OCI-LY7 (cell line): ENCODE measurements at places on chromosomes 12 and 14.

DNA sequence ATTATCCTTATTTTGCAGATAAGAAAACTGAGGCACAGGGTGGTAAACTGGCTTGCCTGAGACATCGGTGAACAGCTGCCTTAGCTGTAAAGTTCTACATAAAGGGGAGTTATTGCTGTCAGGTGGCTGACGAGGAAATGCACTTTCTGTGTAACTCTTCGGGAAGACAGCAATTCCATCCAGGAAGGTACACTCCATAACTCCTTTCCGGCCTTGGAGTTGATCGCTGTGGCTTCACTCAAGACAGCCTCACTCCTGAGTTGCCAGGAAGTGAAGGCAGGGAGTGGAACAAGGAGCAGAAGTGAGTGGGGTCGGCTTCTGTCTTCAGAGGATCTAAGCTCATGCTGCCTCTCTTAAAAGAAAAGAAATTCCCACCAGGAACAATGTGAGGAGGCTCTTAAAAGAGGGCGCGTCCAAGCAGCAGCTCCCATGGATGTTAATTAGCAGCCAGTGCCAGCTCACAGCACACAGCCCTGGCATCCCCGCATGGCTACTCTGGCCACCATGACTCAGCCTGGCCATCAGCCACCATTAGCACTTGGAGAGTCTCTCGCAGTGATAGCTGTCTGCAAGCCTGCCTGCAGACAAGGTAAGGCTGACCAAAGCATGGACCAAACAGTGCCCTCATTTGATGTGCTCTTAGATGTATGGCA, 60.3 kb downstream of the NUAK1 start:
- DNase-seq = no peak

- no peak for DNase-seq
Observed at GRCh38 chr14:24038686-24039085, 13.1 kb upstream of the CARMIL3 start.

GRCh38 chr12:88298761-88299242, 156.7 kb downstream of the TMTC3 start:
- DNase-seq = no peak

GRCh38 chr12:38850461-38850860, 54.9 kb downstream of the CPNE8 start:
- no peak for DNase-seq

DNA sequence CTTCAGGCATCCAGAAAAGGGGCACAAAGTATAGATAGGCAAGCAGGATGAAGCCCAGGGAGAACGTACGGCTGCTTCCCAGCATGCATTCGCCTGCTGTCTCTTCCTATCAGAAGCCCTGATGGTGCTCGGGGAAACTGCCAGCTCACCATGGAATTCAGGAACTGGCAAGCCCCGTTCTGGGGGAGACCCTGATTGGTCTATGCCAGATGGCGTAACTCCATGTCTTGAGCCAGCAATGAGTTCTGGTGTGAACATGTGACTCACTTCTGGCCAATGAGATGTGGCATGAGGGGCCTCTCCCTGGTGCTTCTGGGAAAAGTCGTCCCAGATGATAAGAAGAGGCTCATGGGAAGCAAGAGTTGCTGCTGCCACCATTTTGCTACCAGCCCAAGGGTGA, 270.8 kb downstream of the BCL11B start:
- no peak for DNase-seq

DNA sequence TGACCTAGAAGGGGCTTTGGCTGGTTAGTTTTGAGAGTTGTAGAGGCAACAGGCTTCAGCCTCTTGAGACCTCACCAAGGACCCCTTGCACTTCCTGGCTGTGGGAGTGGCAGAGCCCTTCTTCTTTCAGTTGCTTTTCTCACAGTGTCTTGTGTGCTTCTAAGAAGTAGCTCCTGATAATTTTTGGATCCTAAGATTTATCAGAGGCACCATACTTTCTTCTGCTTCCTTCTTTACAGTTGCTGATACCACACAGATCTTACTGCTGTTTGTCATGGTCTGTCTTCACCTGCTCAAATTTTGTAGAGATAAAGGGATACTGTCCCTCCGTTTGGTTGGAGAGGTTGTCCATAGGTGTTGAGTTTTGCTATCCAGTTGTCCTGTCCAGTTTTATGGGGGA, 33.8 kb downstream of the VRK1 start:
- no peak for DNase-seq

DNA sequence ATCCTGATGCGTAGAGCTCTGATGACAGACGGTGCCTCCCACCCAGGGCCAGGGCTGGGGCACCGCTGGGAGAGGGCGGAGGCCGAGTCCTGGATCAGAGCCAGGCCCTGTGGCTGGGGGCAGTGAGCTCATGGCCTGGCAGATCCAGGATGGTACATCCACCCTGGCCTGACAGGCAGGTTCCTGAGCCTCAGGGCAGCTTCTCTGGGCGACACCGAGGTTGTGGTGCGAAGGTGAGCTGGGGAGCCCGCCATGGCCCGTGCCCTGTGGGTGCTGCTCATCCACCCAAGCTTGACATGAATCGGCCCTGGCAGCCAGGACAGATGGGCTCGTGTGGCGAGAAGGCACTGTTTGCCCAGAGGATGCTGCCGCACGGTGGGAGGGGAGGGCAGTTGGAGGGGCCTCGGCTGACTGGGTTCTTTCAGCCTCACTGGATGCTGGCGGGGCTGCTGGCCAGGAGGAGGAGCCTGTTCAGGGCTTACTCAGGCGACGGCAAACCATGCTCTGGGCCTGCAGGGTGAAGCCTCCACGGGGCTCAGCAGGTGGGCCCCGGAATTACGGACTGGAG, 16.6 kb downstream of the LRTM2 start:
- no peak for DNase-seq

DNA sequence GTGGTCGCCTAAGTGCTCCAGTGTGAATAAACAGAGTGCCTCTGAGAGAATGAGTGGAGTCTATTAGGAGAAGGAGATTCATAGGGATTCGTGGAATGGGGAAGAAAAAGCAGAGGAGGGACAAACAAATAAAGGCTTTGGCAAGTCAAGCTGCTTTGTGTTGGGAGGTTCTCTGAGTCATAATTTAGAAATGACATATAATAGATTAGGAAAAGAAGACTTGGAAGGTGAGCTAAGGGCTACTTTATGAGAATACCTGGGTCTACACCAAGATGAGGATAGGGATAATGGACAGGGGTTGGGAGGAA, 6.4 kb upstream of the NTN4 start:
- no peak for DNase-seq

DNA sequence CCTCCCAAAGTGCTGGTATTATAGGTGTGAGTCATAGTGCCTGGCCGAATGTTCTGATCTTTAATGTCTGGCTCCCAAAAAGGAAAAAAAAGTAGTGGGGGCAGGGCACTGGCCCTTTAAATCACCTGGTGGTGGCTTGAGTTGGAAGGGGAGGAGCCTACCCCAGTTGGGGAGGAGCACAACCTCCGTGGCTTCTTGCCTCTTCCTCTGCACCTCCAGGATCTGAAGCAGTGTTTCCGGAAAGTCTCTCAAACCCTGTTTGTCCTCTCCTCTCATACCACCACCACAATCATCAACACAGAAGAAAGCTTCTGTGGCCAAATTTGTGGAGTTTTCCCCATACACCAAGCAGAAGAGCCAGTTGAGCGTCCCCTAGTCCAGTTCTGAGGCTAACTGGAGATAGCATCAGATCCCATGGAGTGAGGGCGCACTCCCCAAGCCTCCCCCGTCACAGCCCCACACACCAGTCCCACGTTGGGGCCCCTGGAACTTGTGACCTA, 24.3 kb upstream of the RCOR1 start:
- DNase-seq = peak; percentile 77

DNA sequence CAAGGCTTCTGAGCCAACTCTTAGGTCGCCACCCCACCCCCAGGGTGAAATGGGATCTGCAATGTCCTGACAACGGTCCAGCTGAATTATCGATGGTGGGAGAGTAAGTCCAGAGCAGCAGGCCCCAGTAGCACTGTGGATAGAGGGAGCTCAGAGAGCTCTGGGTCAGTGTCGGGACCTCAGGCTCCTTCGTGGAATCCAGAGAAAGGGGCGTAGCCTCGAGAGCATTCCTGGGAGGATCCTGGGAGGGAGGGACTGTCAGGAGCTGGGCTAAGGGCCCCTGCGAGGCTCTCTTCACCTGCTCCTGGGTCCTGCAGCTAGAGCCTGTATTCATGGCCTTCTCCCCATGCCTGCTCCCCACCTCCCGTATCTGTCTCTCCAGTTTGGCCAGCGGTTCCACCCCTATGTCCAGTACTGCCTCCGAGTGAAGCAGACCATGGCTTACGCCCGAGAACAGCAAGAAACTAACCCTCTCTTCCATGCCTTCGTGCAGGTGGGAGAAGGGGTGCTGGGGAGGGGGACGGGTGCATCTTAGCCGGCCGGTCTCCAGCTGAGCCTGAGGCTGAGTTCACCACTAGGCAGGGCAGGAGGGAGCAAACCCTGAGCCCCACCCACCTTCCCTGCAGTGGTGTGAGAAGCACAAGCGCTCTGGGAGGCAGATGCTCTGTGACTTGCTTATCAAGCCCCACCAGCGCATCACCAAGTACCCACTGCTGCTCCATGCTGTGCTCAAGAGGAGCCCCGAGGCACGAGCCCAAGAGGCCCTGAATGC, 6.6 kb downstream of the PLEKHG6 start:
- no peak for DNase-seq

GRCh38 chr12:14481201-14481600, 86.5 kb downstream of the PLBD1 start:
- no peak for DNase-seq

DNA sequence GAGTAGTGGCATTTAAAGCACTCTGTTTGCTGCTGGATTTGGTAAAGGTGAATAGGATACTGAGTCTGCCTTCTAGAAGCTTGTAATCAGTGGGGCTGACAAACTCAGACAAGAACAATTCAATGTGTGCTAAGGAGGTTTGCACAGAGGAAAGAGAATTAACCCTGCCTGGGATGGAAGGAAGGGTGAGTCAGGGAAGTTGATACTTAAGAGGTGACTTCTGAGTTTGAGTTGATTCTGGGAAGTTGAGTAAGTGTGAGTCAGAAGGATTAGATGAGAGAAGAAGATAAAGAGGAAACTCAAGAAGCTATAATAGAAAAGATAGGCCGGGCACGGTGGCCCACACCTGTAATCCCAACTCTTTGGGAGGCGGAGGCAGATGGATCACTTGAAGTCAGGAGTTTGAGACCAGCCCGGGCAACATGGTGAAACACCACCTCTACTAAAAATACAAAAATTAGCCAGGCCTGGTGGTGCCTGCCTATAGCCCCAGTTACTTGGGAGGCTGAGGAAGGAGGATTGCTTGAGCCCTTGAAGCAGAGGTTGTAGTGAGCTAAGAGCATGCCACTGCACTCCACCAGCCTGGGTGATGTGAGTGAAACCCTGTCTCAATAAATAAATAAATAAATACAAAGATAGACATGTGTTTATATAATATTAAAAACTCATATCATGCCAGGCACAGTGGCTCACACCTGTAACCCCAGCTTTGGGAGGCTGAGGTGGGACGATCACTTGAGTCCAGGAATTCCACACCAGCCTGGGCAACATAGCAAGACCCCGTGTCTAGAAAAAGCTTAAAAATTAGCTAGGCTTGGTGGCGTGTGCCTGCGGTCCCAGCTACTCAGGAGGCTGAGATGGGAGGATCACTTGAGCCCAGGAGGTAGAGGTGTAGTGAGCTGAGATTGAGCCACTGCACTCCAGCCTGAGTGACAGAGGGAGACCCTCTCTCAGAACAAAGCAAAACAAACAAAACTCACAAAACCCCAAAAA, 126.8 kb upstream of the CPM start:
- no peak for DNase-seq

- DNase-seq = no peak
Observed at GRCh38 chr12:92085736-92086040, 60.0 kb downstream of the BTG1 start.
